Stimulated activated CD4-positive, alpha-beta T cell treated with anti-CD3 and anti-CD28 coated beads, Interleukin-1b, Interleukin-23, amount 100 ng/mL, for 24 hours (primary cell): ENCODE measurements at places on chromosomes 2 and 18.
A peak's percentile ranks its signal among the peaks of the same experiment; 100 is the strongest.

DNA sequence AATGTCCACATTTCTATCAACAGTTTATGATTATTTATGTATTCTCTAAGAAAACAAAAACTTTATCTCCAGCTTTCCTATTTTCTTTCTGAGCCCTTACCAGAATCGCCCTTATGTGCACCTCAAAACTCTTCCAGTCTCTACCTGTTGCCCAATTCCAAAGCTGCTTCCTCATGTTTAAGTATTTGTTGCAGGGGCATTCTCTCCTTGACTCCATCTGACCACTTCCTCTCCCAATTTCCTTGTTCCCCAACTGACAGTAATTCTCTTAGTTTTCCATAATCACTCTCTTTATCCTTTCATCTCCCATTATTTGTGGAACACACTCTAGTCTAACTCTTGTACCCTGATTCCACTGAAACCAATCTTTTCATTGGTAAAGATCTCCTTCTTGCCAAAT is 105.4 kb upstream of the RBBP8 start:
- DNase-seq: no peak

DNA sequence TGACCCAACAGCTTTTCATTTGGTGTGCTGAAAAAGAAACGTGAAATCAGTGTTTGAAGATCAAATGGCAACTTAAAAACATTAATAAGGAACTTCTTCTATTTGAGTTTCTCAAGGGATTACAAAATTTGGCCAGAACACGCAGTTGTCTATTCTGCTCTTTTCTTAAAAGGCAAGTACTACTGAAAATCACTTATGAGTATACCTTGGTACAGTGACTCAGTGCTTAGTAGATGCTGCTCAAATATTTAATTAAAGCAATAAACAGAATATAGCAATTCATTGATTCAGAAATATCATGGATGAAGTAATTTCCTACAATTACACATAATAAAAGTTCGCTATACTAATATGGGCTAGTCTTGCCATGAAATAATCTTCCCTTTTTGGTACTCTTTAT is 38.2 kb upstream of the MCM6 start:
- no peak for DNase-seq

DNA sequence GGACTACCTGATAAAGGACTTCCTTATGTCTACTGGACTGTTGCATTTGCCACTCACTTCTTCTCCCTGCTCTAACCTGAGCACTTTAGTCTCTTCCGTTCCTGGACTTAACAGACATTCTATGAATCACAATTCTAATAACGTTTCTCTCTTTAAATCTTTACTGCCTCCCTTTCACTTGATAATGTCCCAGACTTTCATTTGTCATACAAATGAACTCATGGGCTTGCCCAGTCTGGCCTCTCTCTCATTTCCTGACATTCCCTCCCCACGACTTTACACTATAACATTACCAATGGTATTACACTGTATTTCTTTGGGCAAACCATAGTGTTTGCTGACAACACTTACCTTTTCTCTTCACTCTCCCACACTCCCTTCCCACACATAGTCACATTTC is 540.7 kb upstream of the TMEFF2 start:
- DNase-seq: no peak

GRCh38 chr2:241686650-241687425 is at the start of gene DTYMK:
Gene DTYMK, minus strand, starts transcription at chr2:241686815. Its CDS starts 32 bp downstream, at chr2:241686783.
- DNase-seq: peak; percentile 85

GRCh38 chr2:23268467-23269263 is 116.3 kb upstream of the KLHL29 start:
- no peak for DNase-seq

- no peak for DNase-seq
Observed at GRCh38 chr2:191778041-191778440, 68.8 kb downstream of the CAVIN2 start.

DNA sequence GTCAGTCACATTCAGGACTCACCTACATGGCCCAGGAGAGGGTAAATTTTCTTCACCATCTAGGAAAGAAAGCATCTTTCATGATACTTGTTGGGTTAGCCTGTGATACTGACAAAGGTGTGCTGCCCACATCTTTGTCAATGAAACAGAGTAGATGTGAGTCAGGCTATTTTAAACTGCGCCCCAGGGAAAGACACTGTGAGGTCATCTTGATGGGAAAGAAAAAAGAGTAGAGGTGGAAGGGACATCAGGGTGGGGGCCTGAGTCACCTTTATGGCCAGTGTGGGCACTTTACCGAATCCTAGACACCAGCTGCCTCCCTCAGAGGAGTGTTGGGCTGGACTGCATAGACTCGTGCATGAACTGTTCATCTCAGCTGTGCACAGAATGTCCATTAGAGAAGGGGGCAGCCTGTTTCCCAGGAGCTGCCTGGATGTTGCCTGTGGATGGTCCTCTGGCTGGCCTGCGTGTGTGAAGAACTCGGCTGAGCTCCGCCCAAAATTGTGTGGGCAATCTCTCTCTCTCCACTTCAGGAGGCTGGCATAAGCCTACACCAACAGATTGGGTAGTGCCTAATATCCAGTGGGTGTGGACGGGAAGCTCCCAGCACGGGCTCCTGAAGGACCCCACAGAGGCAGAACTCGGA is 278.7 kb upstream of the PXDN start:
- no peak for DNase-seq
